Astrocyte of the hippocampus (primary cell): ENCODE measurements at places on chromosomes 5 and 9.

DNA sequence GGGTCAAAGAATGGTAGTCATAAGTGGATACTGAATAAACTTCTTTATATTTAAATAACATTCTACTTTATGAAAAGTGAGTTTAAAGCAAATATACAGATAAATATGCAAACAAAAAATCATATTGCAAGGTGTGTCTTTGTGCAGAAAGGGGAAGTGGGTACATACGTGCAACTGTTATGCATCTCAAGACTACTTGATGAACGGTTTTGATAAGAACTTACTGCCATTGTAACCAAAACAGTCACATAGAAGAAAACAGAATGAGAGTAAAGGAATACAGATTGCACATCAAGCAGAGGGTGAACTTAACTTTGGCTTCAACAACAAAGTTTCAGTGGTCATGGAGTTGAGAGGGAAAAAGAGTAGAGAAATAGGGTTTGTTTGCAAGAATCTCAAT, 9.9 kb downstream of the CAMK4 start:
- no peak for DNase-seq

DNA sequence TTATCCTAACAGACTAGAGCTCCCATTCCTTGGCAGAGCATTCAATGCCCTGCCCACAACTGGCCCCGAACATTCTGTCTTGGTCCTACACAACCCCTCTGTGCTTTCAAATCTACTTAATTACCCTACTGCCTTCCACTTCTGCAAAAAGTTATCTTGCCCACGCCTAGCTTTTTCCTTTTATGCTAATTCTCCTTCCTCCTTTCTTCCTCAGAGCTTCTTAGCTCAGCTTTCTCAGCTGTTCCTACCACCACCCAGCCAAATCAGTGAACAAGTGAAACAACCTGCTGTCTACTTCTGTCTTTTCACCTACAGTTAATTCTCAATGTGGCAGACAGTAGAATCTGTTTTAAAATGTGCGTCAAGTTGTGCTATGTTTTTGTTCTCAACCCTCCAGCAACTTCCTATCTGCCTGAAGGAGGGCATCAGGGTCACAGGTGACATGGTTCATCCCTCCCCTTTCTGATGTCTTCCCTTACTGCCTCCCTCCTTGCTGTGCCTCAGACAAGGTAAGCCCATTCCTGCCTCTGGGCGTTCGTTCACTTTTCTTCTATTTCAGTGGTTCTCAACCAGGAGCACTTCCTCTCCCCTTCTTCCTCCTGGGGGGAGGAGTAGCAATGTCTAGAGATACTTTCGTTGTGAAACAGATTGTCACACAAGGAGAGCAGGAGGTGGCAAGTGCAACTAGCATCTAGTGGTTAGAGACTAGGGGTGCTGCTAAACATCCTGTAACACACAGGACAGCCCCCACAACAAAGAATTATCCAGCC, 1.3 kb upstream of the REEP5 start:
- no peak for DNase-seq

DNA sequence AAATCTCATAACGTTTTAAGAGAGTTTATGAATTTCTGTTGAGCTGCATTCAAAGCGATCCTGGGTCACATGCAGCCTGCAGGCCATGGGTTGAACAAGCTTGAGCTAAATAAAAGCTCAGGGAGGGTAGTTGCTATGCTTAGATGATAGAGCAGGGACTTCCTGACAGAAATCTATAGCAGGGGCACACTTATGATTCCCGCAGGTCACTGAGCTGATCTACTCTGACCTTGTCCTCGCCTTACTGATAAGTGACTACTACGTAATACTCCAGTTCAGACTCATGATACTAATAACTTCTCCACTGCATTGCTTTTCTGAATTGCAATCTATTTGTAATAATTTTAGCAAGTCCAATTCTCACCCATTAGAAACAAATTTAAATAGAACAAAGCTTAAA, 90.9 kb downstream of the NFIB start:
- DNase-seq, result no peak

DNA sequence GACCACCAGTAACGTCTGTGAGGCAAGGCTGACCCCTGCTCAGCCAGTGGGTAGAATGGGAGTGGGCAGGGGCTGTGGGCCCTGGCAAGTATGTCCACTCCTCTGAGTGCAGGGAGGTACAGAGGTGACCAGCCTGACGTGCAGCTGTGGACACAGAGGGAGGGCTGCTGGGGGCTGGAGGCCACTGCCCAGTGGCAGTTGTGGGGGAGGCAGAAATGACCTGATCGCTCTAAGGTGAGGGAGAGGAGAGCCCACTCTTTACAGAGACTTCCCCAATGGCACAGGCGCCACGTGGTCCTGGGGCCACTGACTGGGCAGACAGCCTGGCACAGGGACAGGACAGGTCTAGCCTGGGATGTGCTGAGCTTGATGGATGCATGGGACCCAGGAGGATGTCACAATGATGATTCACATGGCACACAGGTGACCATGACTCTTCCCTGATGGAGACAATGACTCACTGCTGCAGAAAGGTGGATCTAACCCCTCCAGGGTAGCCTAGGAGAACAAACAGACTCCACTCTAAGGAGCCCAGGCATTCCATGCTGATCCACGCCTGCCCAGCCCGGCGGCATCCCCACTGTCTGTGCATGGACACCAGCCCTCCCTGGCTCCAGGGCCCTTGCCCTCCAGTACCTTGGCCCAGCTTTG, 7.7 kb downstream of the LPCAT1 start:
- DNase-seq, result peak; percentile 37

DNA sequence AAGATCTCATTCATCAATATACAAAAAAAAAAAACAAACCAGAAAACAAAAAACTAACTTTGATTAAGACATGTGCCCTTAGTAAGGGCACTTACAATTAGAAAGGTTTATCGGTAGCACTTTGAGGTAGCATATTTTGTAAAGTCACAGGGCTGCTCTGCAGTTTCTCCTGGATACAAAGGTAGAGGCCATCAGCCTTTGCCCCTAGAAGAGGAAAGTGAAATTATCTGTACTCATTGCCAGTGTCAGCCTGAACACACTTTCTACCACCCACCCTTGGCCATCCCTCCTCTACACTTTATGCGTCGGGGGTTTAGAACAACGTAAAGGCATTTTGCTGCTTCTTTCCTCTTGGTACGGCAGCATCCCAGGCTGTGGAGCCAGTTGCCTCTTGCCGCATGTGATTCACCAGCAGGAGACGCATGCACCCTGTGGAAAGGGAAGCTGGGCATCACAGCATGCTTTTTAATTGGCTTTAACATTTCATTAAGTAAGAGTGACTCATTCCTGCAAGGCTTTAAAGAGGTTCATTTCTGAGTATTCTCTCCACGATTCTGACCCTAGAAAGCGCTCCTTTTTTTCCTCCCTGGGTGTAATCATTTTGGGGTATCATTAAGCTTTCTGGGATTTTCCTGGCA, 84.6 kb downstream of the CEMIP2 start:
- DNase-seq, result peak; percentile 89

- no peak for DNase-seq
These were observed 45.9 kb upstream of the TLX3 start for GRCh38 chr5:171263181-171263580.
